ENCODE measurements at places on chromosomes 12 and 14. TPM values are rescaled to one million over a fixed set of nuclear protein-coding genes. Genes with fewer than 3 reads are reported as not detected.

The TMEM229B gene
- 3.7 TPM for total RNA-seq

The BCL2L14 gene
- total RNA-seq, result not detected

The RESF1 gene
- 41.3 TPM for total RNA-seq

The TMCC3 gene
- total RNA-seq, result 2.1 TPM

The VWF gene
- not detected for total RNA-seq

The KRT3 gene
- total RNA-seq, result not detected

The C12orf76 gene
- 14.9 TPM for total RNA-seq

The SINHCAF gene
- 31.4 TPM for total RNA-seq

The LBHD2 gene
- not detected for total RNA-seq

The EID3 gene
- 0.72 TPM for total RNA-seq

The SYCP3 gene
- 0.20 TPM for total RNA-seq

The PMCH gene
- total RNA-seq, result not detected

The CPNE6 gene
- total RNA-seq, result not detected

The ZFYVE1 gene
- 8.1 TPM for total RNA-seq

The ALDH1L2 gene
- total RNA-seq, result 13.8 TPM

The TRIM9 gene
- total RNA-seq, result 4.0 TPM

The PPP1R3E gene
- total RNA-seq, result 3.0 TPM

The SMOC1 gene
- total RNA-seq, result not detected

The LACRT gene
- not detected for total RNA-seq

The GDF11 gene
- total RNA-seq, result 1.6 TPM

The KCNMB4 gene
- total RNA-seq, result under 0.01 TPM

The MIPOL1 gene
- total RNA-seq, result 3.2 TPM

The VRTN gene
- total RNA-seq, result not detected

The CLEC4A gene
- total RNA-seq, result 0.48 TPM

The CLEC1B gene
- not detected for total RNA-seq

The RTN1 gene
- not detected for total RNA-seq

The TRHDE gene
- total RNA-seq, result 1.2 TPM

The FAIM2 gene
- 0.98 TPM for total RNA-seq

The LRRC10 gene
- not detected for total RNA-seq

The CFL2 gene
- 128 TPM for total RNA-seq

The TAS2R9 gene
- not detected for total RNA-seq

The TEX52 gene
- total RNA-seq, result not detected

The OTUB2 gene
- 1.6 TPM for total RNA-seq

The TAS2R7 gene
- total RNA-seq, result not detected

The LMO3 gene
- total RNA-seq, result not detected

The ACTR6 gene
- 24.7 TPM for total RNA-seq

The RASSF9 gene
- under 0.01 TPM for total RNA-seq

The TSPAN11 gene
- 0.48 TPM for total RNA-seq

The FAM181A gene
- total RNA-seq, result not detected

The DAAM1 gene
- 8.7 TPM for total RNA-seq

The ANKS1B gene
- not detected for total RNA-seq

The HVCN1 gene
- 2.2 TPM for total RNA-seq

The SLC22A17 gene
- 7.4 TPM for total RNA-seq

The KRT77 gene
- not detected for total RNA-seq

The NDRG2 gene
- total RNA-seq, result 0.96 TPM

The SIX1 gene
- 7.7 TPM for total RNA-seq

The FAM186B gene
- total RNA-seq, result 0.29 TPM

The ARG2 gene
- 16.0 TPM for total RNA-seq

The MGP gene
- 7.9 TPM for total RNA-seq

The ADGRD1 gene
- not detected for total RNA-seq

The LRP1 gene
- 28.8 TPM for total RNA-seq

The ATP23 gene
- total RNA-seq, result 33.1 TPM

The GPR137C gene
- 0.49 TPM for total RNA-seq

The SCFD1 gene
- total RNA-seq, result 90.2 TPM

All from RPMI7951 (cell line).